ENCODE measurements at places on chromosomes 11 and 22.

GRCh38 chr11:38282718-38283117 lies 1684.7 kb upstream of the RAG2 start:
- H3K36me3 ChIP-seq = no peaks in the 10 kb centered on the region
- no peak overlapping the region for H3K4me3 ChIP-seq
- H3K4me1 ChIP-seq = no peaks in the 10 kb centered on the region
- H3K27me3 ChIP-seq = no peaks in the 10 kb centered on the region
- no peak overlapping the region for H3K27ac ChIP-seq

GRCh38 chr11:18726040-18726439 lies at the start of gene IGSF22:
TSS of gene IGSF22 (minus strand) at chr11:18726188. CDS start at chr11:18724236, 1,952 bp downstream.
- no peak for DNase-seq
- no peaks in the 10 kb centered on the region for H3K36me3 ChIP-seq
- H3K4me1 ChIP-seq = peaks cover 9% of the 10 kb centered on the region
- no peak within 1 kb of the TSS for H3K4me3 ChIP-seq

DNA sequence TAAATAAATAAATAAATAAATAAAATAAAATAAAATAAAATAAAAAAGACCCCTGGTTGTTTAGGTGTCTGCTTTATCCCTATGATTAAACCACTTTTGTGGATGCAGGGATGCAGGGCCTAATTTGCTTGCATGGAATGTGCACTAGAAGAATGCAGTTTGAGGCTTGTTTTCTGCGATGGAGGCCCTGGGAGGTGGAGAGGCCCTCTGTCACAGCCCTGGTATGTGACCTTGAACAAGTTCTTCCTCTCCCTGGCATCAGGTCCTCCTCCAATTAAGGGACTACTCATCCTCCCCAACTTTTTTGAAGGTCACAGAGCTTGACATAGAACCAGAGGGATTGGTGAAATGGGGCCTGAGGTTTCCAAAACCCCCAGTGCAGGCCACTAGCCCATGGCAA lies 22.7 kb downstream of the KCNJ4 start:
- H3K4me1 ChIP-seq = no peaks in the 10 kb centered on the region
- no peak for DNase-seq
- no peak overlapping the region for H3K4me3 ChIP-seq
- no peaks in the 10 kb centered on the region for H3K27me3 ChIP-seq
- H3K36me3 ChIP-seq = no peaks in the 10 kb centered on the region

GRCh38 chr11:95108159-95108611 lies 18.5 kb downstream of the ENDOD1 start:
- DNase-seq = peak; percentile 12
- H3K27ac ChIP-seq = peak overlapping the region; percentile 54
- peak overlapping the region; percentile 29 for H3K4me3 ChIP-seq
- peaks cover 19% of the 10 kb centered on the region for H3K4me1 ChIP-seq

- H3K27ac ChIP-seq = no peak overlapping the region
- peaks cover 35% of the 10 kb centered on the region for H3K4me1 ChIP-seq
- no peaks in the 10 kb centered on the region for H3K27me3 ChIP-seq
- peak overlapping the region; percentile 46 for H3K4me3 ChIP-seq
- DNase-seq = no peak
These were observed 612 bp downstream of the GTSE1 start for GRCh38 chr22:46297151-46297812.

DNA sequence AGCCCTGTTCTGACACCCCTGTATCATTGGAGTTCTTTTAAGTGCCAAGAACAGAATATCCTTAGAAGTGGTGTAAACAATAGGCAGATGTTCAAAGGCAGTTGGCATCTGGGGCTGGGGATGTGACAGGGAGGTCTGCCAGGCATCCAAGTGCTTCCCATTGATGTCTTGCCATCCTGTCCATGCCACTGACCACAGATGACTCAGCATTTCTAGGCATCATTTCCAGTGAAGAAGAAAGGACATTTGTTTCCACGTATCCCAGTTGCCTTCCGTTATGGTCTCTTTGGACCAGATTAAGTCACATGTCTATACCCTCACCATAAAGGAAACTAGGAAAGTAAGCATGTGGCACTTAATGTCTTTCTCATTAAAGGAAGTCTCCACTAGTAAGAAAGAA lies 76.7 kb upstream of the BARX2 start:
- H3K4me3 ChIP-seq = no peak overlapping the region
- no peaks in the 10 kb centered on the region for H3K36me3 ChIP-seq
- no peak for DNase-seq
- H3K27me3 ChIP-seq = peaks cover 3% of the 10 kb centered on the region
